Type B pancreatic cell (in vitro differentiated cells): ENCODE measurements at places on chromosomes 3 and 15.

GRCh38 chr3:106759731-106760130 lies 617.5 kb upstream of the CCDC54 start:
- DNase-seq = no peak
- no peak overlapping the region for H3K27ac ChIP-seq
- H3K27me3 ChIP-seq = no peaks in the 10 kb centered on the region
- H3K4me1 ChIP-seq = no peaks in the 10 kb centered on the region

DNA sequence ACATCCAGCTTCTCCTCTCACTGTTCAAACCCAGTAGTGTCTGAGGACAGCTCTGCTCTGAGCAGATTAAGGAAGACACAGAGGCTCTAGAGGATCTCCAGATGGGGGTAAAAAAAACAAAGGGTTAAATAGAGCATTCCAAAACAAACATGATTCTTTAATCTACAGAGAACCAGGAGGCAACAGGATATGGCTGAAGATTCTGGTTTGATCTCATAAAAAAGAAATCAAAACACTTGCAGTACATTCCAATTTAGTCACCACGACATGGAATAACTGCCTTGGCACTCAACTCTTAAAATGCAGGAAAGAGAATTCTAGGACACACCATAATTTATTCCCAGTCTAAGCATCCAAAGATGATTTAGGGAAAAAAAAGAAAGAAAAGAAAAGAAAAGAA lies 32.0 kb downstream of the TM4SF4 start:
- DNase-seq = no peak
- H3K36me3 ChIP-seq = no peaks in the 10 kb centered on the region
- H3K27me3 ChIP-seq = no peaks in the 10 kb centered on the region
- H3K4me1 ChIP-seq = peaks cover 26% of the 10 kb centered on the region

DNA sequence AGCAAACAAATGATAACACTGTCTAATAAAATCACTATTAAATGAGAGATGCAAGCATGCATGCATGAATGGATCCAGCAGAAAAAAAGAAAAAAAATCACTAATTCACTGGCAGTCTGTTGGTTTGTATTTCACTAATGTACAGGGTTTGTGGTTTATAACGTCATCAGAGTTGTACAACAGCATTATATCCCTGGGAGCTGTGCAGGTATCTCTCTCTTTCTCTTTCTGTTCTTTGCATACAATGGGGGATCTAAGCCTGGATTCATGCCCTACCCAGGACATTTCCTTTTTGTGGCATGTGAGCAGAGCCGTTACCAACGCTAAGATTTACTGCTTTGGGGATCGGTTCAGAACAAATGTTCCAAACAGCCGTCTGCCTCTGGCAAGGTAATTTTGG lies 229.5 kb downstream of the SOX2 start:
- DNase-seq = no peak
- H3K27me3 ChIP-seq = peaks cover 11% of the 10 kb centered on the region
- peaks cover 33% of the 10 kb centered on the region for H3K4me1 ChIP-seq
- H3K4me3 ChIP-seq = peak overlapping the region; percentile 51
- peak overlapping the region; percentile 68 for H3K27ac ChIP-seq
- no peaks in the 10 kb centered on the region for H3K36me3 ChIP-seq

DNA sequence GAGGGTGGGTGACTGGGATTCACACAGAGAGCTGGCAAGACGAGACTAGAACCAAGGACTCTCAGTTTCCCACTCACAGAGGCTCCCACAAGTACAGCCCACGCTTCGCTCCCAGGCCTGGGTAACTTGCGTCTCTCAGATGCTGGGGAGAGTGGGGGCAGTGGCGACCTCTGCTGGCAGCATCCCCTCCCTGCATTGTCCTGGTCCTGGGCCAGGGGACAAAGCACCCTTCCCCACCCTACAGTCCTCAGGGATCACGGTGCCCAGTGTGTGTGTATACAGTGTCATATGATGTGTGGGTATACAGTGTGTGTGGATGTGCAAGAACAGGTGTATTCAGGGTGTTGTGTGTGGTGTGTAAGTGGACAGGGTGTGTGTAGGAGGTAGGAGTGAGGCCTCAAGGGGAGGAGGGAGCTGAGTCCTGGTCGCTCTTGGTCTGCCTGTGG lies 12.8 kb downstream of the VILL start:
- H3K4me3 ChIP-seq = no peak overlapping the region
- peaks cover 8% of the 10 kb centered on the region for H3K36me3 ChIP-seq
- H3K27me3 ChIP-seq = no peaks in the 10 kb centered on the region
- H3K4me1 ChIP-seq = peaks cover 23% of the 10 kb centered on the region

DNA sequence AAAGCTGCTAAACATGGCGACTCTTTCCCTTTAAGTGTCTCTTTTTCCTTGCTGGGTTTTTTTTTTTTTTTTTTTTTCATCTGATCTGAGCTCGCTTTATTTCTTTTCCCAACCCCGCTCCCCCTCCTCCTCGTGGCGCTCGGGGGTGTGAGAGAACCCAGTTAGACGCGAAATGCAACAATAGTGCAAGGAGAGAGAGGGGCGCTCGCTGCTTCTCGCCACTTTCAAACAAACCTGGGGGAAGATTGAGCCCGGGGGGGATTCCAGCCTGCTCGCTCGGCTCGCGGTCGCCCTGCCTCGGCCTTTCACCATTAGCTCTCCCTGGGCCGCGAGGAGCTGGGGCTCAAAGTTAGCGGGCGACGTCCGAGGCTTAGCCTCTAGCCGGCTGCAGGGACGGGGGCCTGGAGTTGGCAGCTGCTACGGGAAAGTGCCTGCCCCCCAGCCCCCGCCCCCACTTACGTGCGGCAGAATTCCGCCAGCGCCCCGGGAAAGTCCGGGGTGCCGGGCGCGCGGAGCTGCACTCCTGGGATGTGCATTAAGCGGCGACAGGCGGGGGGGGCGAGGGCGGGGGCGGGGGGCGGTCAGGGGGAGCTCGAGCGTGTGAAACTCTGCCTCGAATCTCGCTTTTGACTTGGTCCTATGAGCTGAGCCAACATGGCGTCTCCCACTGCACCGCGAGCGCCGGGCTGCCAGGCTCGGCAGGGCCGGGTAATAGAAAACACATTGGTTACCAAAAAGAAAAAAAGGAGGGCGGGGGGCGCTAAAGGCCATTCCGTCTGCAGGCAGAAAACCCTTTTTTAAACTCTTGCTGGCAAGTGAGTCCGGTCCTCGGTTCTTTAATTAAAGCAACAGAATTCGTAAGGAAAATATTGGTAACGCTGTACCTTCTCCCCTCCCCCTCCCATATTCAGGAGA lies 10.4 kb downstream of the NR2F2 start:
- peak; percentile 78 for DNase-seq
- peak overlapping the region; percentile 95 for H3K4me3 ChIP-seq
- peak overlapping the region; percentile 93 for H3K27ac ChIP-seq
- H3K4me1 ChIP-seq = peaks cover 80% of the 10 kb centered on the region
- H3K27me3 ChIP-seq = peaks cover 31% of the 10 kb centered on the region

DNA sequence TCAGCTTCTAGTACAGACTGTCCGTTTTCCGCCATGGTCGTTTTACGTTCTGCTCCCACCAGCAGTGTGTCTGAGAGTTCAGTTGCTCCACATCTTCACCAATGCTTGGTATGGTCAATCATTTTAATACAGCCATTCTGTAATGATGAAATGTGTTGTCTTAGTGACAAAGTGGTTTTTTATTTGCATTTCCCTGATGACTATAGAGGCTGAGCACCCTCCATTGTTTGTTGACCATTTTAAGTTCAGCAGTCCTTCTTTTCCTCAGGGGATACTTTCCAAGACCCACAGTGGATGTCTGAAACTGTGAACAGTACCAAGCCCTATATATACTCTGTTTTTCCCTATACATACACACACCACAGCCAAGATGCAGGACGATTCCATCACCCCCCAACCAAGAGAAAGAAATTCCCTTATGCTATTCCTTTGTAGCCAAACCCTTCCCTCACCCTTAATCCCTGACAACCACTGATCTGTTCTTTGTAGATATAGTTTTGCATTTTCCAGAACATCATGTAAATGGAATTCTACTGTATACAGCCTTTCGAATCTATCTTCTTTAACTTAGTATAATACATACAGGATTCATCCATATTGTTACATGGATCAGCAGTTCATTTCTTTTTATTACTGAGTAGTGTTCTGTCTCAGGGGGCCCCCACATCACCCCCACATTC lies 55.9 kb downstream of the C3orf20 start:
- no peak for DNase-seq
- H3K4me1 ChIP-seq = peaks cover 1% of the 10 kb centered on the region
- H3K36me3 ChIP-seq = no peaks in the 10 kb centered on the region
- no peak overlapping the region for H3K4me3 ChIP-seq
- H3K27me3 ChIP-seq = peaks cover 9% of the 10 kb centered on the region

DNA sequence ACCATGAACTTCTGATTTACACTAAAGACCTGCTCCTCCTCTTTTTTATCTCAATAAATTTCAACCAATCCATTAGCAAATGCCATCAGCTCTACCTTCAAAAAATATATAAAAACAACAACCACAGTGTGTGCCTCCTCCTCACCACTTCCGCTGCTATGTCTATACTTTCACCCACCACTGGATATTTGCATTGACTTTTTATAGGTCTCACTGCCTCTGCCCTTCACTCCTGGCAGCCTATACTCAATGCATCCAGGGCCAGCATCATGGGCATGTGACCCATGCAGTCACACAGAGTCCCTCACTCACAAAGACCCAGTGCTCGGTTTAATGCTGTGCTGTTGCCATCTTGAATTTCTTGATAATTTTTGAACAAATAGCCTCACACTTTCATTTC lies 53.5 kb upstream of the CCDC54 start:
- no peaks in the 10 kb centered on the region for H3K4me1 ChIP-seq
- no peak for DNase-seq
- no peaks in the 10 kb centered on the region for H3K36me3 ChIP-seq
- no peak overlapping the region for H3K4me3 ChIP-seq
- no peak overlapping the region for H3K27ac ChIP-seq
- H3K27me3 ChIP-seq = no peaks in the 10 kb centered on the region

DNA sequence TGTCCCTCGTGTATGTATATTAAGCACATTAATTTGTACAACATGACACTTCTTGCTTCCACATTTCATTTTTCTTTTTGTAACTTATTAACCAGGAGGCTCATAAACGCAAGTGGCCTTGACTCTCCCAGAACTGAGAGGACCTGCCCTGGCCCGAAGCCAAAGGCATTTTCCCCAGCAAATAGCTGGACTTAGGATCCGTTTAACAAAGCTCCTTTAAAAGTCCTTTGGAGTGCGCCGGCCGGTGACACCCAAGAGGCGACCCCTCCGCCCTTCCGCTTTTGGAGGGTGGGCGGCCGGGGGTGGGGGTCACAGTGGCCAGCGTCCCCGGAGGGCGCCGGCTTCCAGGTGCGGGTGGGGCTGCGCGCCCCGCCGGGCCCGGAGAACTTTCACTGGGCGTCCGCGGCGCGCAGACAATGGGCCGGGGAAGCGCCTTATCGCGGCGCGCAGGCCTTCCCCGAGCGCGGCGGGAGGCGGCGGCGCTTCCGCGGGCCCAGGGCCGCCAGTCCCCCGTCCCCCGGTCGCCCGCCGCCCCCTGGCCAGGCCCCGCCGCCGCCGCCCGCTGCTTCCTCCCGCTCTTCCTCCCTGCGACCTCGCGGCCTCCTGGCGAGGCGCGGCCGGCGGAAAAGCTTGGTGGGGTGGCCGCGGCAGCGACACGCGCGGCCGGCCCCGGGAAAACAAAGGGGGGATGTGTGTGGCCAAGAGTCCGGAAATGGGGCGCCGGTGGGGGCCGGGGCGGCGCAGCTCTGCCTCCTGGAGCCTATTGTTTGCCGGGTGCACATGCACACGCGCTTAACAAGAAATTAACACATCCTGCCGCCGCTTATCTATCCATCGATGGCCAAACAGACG lies 613.4 kb downstream of the MCTP2 start:
- DNase-seq = peak; percentile 73
- H3K4me1 ChIP-seq = peaks cover 9% of the 10 kb centered on the region

- peaks cover 30% of the 10 kb centered on the region for H3K36me3 ChIP-seq
- no peak overlapping the region for H3K4me3 ChIP-seq
- no peak for DNase-seq
- no peak overlapping the region for H3K27ac ChIP-seq
Measured at GRCh38 chr15:80536231-80536630, 132.0 kb downstream of the ARNT2 start.

DNA sequence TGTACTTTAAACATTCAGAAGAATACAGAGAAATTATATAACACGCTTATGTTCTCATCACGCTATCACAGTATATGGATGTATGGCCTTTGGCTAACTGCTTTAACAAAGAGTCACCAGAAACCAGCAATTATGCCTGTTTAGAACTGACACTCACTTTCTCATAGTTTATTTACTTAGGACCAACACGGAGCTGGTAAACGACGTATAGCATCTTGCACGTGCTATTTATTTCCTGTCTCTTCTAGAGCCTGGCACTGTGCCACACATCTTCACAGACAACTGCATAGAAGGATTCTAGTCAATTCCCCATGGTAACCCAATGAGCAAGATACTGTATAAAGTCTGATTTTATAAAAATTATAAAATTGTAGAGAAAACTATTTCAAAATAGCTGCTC lies 43.6 kb downstream of the TBC1D2B start:
- no peak for DNase-seq
- no peak overlapping the region for H3K27ac ChIP-seq
- H3K4me3 ChIP-seq = no peak overlapping the region
- H3K36me3 ChIP-seq = peaks cover 12% of the 10 kb centered on the region
- H3K4me1 ChIP-seq = peaks cover 41% of the 10 kb centered on the region
- H3K27me3 ChIP-seq = no peaks in the 10 kb centered on the region

DNA sequence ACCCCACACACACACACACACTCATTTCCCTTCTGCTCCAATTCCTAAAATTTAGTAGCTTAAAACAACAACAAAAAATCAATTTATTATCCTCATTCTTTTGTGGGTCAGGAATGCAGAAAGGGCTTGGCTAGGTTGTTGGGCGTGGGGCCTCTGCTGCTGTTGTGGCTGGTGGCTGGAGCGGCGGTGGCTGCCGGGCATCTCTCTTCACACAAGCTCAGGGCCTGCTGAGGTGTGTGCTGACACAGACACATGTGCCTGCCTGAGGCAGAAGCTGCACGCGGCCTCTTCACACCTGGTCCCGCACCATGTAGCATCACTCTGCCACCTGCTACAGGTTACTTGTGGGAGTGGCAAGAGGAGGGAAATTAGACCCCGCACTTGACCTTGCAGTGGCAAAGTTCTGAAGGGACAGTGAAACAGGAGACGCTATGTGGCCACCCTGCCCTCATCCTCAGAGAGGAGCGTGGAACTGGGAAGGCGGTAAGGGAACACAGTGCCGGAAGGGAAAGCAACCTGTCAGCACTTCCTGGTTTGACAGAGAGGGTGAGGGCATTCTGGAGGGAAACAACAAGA lies 64.0 kb upstream of the PRR20G start:
- H3K27me3 ChIP-seq = peaks cover 10% of the 10 kb centered on the region
- DNase-seq = no peak
- H3K27ac ChIP-seq = peak overlapping the region; percentile 82
- no peaks in the 10 kb centered on the region for H3K36me3 ChIP-seq
- H3K4me3 ChIP-seq = no peak overlapping the region
- no peaks in the 10 kb centered on the region for H3K4me1 ChIP-seq

DNA sequence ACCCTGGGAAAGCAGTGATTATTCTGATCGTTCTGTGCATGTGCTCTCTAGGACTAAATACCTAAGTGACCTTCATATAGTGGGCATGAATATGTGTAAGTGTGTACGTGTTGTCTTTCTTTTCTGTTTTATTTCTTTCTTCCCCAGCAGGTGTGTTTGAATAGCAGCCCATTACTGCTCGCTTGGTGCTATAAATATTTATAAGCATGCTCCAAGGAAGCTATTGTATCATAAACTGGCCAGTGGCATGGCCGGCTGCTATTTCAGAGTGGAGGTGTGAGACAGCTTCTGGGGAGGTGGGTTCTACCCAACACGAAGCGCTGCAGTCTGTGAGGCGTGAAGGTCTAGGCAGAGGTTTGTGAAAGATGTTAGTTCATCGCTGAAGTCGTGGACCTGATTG lies 641.8 kb downstream of the NTRK3 start:
- H3K27ac ChIP-seq = no peak overlapping the region
- peaks cover 5% of the 10 kb centered on the region for H3K4me1 ChIP-seq
- no peaks in the 10 kb centered on the region for H3K36me3 ChIP-seq
- no peak overlapping the region for H3K4me3 ChIP-seq
